ENCODE measurements at places on chromosomes 4 and X.

- DNase-seq: no peak
These were observed 356.7 kb upstream of the RPS6KA3 start for GRCh38 chrX:20623448-20623847.

GRCh38 chrX:140821280-140821679, 111.7 kb downstream of the LINC00632 start:
- no peak for DNase-seq

DNA sequence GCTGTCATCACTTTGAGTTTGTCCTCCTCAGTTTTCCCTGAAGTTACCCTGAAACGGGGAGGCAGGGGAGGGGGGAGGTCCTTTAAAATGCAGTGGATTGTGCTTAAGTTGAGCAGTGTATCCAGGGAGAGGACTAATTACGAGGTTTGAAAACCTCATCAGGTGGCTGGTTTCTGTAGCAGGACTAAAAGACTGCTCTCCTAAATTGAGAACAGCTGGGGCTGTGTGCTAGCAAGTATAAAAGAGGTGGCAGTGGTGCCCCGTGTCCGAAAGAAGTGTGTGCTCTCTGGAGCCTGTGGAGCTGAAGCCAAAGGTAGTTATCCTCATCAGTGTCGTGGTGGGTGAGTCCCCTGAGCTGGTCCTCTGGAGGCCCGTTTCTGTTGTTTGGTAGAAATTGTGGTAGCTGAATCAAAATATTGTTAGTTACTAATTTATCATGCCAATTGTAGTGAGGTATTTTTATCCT, 37.2 kb upstream of the CYP2U1 start:
- DNase-seq: no peak

DNA sequence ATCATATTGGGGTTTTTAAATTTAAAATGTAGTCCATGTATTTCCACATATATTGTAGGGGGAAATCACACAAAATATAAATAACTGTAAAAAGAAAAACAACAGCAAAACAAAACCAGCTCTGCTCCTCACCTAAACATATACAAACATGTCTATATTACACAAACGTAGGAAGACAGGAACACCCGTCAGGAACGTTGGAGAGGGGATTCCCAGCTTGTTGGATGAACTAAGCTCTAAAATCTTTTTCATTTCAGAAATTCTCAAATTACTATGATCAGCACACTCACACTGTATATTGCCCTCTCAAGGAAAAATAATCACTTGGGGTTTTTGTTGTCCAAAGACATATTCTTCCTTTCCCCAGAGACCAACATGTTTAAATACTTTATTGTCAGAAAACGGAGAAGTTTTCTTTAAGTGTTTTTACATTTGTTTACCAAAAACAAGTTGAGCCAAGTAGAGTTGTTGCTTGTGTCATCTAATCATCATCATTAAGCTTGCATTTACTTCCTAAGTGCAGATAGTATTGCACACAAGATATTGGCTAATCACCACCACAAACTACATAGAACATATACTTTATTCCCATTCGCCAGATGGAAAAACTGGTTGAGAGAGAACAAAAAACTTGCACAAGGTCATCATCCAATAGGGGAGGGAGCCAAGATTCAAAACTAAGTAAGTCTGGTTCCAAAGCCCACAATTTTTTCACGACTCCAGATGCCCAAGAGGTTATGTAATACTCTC, 2.4 kb upstream of the TLR10 start:
- DNase-seq: no peak

DNA sequence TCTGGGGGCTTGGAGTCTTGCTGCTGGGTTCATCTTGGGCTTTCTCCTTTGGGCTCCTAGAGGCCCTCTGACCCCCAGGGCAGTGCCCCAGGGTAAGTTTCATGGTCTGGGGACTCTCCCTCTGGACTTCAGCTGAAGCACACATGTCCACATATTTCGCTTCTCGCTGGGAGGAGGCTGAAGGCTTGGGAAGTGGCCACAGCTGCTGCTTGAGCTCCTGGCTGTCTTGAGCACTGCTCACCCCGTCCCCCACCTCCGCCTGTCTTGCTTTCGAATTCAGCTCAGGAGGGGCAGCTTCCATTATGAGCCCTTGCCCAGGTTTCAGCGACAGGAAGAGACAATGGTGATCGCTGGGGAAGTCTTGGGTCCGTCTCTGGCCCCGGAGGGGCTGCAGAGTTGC, 3.7 kb downstream of the C4orf54 start:
- DNase-seq: no peak

DNA sequence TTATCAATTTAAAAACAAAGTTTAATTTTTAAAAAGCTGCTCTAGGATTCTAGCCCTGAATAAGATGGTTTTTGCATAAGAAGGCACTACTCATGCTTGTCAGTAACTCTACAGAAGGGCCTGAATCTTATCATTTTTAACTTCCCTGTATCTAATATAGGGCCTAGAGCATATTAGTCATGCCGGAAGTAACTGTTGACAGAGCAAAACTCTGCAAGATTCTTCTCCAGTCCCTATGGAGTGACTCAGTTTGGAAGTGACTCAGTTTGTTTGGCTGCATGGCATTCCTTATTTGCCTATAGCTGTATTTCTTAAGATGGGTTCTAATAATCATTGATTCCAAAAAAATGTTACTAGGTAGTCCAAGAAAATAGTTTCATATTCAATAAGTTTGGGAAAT, 431.8 kb upstream of the HTR2C start:
- DNase-seq: no peak

DNA sequence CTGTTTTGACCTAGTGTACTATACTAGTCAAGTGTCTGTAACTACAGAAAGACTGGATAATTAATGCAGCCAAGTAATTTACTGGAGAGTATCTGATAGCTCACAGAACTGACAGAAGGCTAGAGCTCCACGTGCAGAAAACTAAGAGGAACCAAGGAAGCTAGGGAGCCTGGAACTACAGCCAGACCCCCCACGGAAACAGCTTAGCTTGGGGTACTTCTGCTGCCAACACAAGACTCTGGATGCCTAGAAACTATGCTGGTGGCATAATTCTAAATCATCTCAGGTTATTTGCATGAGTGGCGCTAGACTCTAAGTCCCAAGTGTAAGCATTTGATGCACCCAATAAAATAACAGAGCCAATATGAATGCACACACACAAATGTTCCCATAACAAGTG, 26.5 kb downstream of the HUWE1 start:
- DNase-seq: no peak

DNA sequence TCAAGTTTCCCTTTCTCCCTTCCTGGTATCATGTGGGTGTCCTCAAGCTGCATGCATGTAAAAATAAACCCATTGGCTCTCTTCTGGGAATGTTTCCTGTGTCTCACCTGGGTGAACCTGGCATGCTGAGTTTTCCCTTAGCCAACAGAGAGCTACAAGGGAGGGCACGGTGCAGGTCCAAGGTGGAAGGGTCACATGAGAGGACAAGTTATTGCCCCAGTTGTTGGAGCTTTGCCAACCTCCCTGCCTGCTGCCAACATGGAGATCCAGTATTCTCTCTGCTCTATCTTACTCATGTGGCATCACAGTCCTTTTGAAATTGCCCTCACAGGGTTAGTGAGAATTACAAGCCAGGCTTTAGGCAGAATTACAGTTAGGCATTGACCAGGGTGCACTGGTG, 196.1 kb upstream of the GYPA start:
- DNase-seq: no peak

DNA sequence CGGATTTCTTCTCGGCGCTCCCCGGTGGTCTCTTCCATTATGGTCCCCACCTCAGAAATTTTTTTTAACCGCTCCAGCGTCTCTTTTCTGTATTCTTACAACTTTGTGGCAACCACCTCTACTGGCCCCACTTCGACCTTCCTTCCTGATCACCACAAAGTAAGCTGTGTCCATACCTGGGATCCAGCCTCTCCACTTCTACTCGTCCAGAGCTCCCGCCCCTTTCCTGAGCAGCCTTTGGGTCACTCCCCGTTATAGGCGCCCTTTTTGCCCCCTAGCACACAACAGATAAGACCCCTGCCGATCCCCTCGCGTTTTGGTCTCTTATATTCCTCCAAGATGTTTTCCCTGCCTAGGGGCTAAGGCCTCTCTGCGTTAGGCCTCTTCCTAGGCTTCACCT, 557 bp downstream of the PIGG start:
- no peak for DNase-seq

DNA sequence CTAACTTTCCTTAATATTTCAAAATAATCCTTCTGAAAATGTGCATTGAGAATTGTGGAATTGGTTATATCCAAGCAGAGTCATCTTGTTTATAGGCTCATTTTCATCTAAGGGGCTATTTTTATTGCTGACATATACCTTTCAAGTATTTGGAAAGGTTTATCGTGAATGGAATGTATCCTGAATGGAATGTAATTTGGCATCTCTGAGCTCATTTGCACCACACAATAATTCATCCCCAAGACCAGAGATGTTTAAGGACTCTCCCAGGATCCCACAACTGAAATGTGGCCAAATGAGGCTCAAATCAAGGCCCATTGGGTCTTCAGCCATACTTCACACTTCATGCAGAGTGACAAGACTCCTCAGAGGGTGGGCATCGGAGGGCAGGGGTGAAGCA, 7.5 kb upstream of the SETD7 start:
- DNase-seq: no peak

GRCh38 chrX:39301036-39301435, 499.8 kb downstream of the MID1IP1 start:
- DNase-seq: no peak

DNA sequence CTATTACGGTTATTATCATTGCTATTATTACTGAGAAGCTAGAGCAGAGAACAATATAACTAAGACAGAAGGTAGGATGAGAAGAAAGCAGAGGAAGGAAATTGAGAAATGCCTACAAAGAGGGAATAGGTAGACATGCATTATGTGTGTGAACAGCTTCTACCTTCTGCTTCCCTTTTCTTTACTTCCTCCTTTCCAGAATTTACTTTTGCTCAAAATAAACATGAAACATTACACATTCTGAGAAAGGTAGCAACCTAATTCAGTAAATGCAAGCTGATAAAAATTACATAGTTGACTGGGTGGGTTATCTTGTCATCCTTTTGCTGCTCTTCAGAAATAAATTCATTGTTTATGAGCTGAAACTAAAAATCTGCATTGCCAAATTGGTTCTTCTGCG, 54.6 kb downstream of the AMOT start:
- no peak for DNase-seq

GRCh38 chr4:149902242-149902641, 86.6 kb upstream of the IQCM start:
- DNase-seq: no peak

- DNase-seq: no peak
These were observed 132.4 kb downstream of the HHIP start for GRCh38 chr4:144778364-144778763.

DNA sequence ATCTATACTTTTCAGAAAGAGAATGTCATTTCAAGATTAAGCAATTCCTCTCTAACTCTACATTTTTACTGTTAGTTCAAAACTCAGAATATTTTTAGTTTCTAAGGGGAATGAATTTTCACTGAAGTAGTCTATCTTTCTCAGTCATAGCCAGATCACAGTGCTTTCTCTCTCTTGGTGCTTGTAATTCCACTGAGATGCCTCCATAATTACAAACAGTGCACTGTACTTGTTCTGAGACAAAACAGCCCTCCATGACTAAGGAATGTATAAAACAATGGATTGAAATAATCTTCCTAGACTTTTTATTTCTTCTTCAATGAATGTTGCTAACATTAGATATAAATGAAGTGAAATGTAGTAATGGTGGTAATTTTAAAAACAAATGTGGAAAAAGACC, 603.2 kb upstream of the FAM241A start:
- DNase-seq: no peak

GRCh38 chr4:71857713-71858451, 74.0 kb upstream of the GC start:
- no peak for DNase-seq

GRCh38 chrX:19670854-19671620, 155.7 kb upstream of the MAP3K15 start:
- DNase-seq: no peak

- no peak for DNase-seq
These were observed 553 bp downstream of the SLC16A2 start for GRCh38 chrX:74421740-74422352.

GRCh38 chr4:144723471-144723870, 77.5 kb downstream of the HHIP start:
- no peak for DNase-seq

DNA sequence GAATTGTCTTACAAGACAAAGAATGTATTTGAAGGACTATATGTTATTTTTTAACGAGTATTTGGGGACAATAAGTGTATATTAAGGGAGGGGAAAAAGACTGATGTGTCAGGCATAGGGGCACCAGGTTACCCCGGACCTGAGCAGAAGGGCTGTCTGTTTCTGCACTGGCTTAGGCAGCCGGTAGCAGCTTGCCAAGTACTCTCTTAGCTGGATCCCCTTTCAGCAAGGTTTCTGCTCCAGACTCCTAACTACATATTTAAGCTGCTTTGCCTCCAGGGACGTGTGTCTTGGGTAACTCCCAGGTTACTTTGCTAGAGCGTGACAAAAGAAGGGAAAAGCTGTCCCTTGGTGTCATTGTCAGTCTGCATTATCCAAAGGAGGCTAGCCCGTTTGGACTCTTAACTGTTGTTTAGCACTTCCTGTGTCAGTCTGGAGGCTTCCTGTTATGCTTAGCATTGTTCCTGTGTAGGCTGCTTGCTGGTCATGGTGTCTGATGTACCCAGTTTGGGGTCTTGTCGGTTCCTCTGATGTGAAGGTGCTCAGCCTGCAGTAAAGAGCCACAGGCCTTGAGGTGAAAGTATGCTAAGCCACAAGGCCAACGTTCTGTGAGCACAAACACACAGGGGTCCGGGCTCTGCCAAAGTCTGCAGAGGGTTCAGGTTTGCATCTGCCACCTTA, 11.6 kb downstream of the CXCR3 start:
- no peak for DNase-seq

GRCh38 chr4:67468830-67469229, 76.5 kb downstream of the CENPC start:
- DNase-seq: no peak

DNA sequence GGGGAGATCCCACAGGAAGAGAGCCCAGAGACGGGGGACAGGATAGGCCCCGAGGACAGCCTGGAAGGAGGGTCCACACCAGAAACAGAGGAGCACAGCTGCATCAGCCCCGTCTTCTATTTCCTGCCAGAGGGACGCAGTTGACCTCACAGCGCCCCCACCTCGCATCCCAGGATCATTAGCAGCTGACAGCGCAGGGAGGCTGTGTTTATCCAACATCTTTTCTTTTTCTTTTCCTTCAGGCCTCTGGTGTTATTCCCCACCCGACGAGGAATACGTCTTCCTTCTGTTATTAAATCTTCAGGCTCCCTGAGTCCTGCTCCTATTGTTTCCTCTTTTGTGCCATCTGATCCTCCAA, 75.4 kb downstream of the DCHS2 start:
- no peak for DNase-seq

- no peak for DNase-seq
These were observed 72.8 kb downstream of the SEL1L3 start for GRCh38 chr4:25790024-25790423.

- DNase-seq: no peak
These were observed 1071.8 kb downstream of the CCSER1 start for GRCh38 chr4:91198951-91199350.

DNA sequence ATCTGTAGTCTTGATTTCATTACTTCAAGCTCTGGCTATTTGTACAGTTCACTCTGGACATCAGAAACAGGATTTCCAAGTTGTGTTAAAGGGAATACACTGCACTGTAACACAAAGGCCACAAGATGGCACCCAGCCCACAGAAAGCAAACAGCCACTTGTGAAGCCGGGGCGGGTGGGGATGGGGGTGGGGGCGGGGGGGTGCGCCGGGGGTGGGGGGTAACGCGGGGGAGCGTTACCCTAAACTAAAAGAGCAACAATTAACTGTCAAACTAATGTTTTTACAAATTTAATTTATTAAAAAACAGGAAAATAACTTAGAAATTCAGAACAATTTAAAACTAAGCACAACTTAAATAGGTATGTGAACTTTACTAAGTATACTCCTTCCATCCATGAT, 27.3 kb downstream of the PRDX4 start:
- peak; percentile 33 for DNase-seq
